GM06990 (cell line): ENCODE measurements at places on chromosomes 2 and 18.

DNA sequence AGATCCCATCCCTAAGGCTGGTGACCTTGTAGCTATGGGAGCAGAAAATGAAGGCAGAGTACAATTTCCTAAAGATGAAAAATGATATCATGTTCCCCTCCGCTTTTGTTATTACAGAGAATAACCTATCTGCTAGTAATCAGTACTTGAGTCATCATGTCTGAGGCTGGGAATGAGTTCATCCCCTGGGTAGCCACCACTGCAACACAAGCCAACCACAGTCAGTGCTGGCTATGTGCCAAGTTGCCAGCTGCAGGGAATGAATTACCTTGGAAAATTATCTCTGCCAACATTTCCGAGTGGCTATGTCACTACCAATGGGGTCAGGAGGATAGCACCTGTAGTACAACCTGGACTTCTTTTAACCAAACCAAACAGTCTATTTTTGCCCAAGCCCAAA lies 1094.7 kb upstream of the DDX18 start:
- no peak for DNase-seq

GRCh38 chr2:10057231-10058107 lies 14.1 kb downstream of the KLF11 start:
- DNase-seq = no peak

DNA sequence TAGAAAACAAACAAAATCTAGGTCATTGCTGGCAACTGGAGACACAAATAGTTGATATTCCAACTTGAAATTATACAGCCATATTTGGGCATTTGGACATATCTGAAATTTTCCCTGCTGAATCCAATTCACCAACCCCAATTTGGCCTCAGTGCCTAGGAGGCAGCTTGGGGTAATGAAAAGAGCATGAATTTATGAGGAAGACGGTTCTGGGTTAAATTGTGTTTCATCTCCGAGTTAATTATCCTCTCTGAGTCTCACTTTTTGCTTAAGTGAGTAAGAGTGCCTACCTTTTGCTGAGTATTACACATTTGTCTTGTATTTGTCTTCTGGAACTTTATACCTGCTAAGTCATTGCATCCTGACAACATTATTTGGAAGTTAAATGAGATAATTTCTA lies 1906.8 kb upstream of the PIK3C3 start:
- no peak for DNase-seq

DNA sequence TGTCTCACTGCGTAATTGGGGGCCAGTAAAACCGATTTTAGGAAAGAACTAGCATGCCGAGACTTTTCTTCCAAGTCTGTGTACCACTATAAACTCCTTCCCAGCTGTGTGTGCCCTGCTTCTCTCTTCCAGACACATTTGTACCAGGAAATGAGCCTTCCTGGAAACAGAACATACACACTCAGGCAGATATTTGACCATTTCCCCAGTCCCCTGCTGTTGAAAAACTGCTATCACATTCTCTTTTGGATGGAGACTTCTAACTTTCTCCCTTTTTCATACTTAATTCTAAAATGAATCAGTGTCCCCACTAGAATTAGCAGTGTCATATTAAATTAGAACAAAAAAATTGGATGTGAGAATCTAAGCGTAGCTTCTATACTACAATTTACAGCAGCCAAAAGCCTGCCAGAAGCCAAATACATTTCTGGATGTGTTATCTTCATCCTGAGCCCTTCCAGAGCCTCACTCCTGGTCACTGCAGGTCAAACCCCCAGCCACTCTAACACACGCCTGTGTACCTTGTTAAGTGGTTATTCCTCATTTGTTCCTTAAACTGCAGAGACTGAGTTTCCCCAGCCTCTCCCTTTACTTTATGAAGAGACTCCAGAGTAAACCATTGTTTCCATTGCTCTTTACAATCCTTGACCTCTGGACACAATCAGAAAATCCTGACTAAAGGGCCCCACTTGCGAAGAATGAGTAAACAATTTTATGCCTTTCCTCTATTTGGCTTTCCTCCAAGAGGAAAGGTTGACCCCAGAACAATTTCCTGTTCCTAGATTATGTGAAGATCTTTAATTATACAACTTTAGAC lies 20.4 kb downstream of the DSG4 start:
- no peak for DNase-seq

DNA sequence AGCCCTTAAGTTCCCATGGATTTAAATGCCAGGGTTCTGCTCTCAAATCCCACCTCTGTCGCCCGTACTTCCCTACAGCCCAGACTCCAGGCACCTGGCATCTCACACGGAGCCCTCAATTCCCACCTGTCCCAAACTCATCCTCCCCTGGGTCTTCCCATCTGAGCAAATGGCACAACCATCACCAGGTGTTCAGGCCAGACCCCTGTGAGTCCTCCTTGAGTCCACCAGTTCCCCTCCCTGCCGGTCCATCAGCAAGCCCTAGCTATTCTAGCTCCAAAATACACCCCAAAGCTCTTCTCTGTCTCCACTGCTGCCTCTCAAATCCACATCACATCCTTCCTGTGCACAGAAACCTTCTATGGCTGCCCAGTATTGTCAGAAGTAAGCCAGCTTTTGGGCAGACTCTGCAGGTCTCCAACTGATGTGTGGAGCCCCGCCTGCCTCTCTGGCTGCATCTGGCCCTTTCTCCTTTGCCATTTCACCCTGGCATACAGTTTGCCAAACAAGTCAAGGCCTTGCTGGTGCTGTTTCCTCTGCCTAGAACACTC lies 67.7 kb downstream of the DNMT3A start:
- DNase-seq = no peak

DNA sequence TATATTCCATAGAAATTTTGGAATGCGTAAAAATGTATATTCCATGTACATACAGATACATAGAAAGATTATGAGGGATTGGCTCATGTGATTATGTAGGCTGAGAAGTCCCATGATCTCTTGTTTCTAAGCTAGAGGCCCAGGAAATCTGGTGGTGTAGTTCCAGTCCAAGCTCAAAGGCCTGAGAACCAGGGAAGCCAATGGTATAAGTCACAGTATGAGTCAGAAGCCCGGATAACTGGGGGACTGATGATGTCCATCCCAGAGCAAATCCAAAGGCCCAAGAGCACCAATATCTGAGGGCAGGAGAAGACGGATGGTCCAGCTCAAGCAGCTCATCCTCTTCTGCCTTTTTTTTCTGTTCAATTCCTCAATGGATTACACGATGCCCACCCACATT lies 385.0 kb upstream of the KLHL29 start:
- DNase-seq = no peak

DNA sequence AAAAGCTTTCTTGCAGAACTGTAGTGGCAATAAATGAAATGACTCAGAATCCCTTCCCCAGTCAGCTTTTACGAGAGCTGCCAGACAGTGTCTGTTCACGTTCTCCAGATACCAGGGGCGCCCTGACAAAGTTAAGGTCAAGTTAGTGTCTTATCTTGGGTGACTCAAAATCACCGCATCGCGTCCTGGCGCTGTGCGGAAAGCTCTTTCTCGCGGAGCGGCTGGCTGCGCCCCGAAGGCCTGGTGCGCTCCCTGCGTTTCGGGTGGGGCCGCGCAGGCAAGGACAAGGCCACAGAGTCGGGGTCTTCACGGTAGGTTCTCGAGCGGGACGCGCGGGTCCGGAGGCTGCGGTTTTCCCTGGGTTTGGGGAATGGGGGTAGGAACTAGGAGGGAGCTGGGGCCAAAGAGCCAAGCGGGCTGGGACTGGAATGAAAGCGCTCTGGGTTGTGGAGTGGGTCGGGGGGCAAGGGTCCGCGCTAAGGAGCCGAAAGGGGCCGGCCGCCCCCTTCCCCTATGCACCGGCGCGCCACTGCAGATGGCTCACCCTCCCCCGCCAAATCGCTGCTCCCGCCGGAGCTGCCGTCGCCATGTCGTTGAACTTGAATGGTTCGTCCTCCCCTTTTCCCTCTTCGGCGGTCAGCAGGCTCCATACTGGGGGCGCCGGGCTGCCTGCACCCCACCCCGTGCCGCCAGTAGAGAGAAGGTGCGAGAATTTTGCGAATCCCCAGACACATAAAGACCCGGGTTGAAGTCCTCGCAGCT lies 2.6 kb upstream of the HOXD11 start:
- DNase-seq = no peak

- no peak for DNase-seq
Observed at GRCh38 chr2:195442458-195443175, 214.4 kb upstream of the SLC39A10 start.

GRCh38 chr2:134790487-134790886 lies 47.9 kb upstream of the ACMSD start:
- no peak for DNase-seq

- DNase-seq = no peak
Observed at GRCh38 chr2:26645762-26646161, 4.6 kb upstream of the CIB4 start.

DNA sequence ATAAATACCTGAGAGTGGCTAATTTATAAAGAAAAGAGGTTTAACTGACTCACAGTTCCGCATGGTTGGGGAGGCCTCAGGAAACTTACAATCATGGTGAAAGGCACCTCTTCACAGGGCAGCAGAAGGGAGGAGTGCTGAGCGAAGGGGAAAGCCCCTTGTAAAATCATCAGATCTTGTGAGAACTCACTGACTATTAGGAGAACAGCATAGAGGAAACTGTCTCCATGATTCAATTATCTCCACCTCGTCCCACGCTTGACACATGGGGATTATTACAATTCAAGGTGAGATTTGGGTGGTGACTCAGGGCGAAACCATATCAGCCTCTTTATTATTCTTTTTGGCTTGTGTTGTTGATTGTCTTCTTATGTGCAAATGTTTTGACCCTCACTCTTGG lies 76.2 kb downstream of the WDR7 start:
- DNase-seq = no peak

DNA sequence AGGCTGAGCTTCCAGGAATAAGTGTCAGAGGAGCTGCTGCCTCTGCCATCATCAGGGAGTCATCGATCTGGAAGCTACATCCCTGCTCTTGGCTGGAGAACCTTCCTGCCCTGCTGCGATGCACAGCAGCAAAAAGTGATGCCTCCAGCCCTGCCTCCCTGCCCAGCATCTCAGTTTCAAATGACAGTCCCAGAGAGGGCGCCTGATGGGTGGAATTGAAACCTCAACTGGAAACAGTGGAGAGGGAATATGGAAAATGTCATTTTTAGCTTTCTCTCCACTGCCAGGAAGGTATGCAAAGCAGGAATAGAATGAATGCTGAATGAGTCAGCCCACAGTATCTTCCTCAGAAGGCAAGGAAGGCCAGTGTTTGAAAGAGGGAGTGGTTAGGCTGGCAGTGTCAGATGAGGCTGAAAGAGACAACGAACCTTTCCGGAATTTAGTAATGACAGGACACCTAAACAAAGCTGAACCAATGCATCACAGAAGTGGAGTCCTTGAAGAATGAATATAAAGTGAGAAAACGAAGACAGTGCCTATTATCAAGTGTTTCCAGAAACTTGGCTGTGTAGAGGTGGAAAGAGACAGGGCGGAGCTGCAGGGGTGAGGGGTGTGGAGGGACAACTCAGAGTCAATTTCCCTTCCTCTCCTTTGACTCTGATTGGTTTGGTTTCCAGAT lies 153.9 kb upstream of the NDUFV2 start:
- DNase-seq = no peak

- no peak for DNase-seq
Observed at GRCh38 chr2:163748420-163748819, 12.6 kb upstream of the FIGN start.

DNA sequence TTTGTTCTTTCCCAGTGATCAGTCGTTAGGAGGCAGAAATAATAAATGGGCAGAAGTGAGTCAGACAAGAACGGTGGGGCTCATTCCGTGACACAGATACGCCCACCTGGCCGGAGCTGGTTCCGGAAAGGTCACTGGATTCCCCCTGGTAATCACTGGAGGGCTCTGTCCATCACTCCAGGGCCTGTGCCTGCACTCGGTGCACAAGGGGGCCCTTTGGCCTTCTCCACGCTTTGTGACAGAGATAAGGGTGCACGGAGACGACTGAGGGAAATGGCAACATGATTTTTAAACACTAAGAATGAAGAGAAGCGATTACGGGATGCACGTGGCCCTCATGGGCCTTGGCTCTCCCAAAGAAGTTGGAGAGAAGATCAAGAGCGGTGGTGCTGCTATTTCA lies 84.4 kb downstream of the PTGR3 start:
- no peak for DNase-seq

DNA sequence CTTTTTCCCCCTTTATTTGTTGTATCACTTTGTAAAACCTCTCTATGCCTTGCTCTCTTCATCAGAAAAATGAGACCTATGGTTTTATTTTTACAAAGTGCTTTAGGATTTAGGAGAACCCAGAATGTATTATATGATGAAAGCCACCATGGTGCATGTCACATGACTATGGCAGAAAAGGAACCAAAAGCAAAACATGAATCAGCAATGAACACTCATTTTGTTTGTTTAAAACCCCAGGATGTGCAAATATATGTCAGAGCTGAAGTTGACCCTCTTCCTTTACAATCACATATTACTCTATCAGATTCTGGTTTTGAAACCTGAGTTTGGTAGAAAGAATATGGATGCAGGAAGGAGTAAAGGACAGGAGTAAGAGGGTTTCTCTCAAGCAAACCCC lies 70.0 kb downstream of the FIGN start:
- DNase-seq = no peak

- DNase-seq = no peak
Observed at GRCh38 chr2:138649571-138649970, 130.6 kb downstream of the NXPH2 start.

DNA sequence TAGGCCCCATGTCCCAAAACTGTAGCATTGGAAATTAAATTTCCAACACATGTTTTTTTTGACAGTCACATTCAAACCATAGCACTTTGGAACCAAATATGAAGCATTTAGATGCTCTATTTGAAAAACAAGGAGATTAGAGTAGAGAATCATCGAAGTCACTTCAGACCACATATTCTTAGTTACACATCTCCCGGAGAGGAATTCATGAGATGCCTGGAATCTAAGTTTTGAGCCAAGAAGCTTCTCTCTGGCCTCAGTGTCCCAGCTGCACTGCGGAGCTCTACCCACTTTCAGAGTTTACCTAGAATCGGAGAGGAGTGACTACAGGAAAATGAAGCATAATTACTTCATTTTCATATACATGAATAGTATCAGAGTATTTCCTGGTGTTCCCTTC lies 385.9 kb downstream of the TNS1 start:
- DNase-seq = no peak

DNA sequence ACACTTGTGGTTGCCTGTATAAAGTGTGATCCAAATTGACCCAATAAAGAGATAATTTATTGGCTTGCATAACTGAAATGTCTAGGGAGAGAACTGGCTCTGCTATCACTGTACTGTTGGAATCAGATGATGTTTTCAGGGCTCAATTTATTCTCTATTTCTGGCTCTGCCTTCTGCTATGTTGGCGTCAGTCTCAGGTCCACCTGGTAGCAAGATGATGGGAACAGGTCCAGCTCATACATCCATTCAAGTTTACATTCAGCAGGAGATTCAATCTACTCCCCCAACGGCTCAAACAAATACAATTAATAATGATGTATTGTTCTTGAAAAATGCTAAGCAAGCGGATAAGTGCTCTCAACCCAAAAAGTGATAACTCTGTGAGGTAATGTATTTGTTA lies 297.7 kb upstream of the SYT4 start:
- no peak for DNase-seq

- no peak for DNase-seq
Observed at GRCh38 chr2:77296791-77297190, 225.4 kb downstream of the LRRTM4 start.

DNA sequence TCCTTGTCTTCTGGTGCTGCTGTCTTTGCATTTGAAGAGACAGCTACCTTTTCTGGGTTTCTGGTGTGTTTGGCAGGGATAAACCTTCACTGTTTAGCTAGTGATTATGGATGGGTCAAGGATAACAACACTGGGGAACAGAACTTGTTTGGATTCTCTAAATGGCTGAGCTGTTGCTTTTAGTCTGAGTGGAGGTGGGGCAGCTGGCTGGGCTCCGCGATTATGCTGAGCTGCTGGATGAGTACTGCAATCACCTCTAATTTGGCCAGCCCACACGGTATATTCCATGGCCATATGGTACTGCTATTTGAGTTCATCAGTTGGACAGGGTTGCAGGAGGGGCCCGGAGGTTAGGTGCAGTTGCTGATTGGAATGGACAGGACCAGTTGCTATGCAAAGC lies 361.6 kb upstream of the TFPI start:
- no peak for DNase-seq
